AML-193 (cell line): ENCODE measurements at places on chromosomes 16 and 17.

DNA sequence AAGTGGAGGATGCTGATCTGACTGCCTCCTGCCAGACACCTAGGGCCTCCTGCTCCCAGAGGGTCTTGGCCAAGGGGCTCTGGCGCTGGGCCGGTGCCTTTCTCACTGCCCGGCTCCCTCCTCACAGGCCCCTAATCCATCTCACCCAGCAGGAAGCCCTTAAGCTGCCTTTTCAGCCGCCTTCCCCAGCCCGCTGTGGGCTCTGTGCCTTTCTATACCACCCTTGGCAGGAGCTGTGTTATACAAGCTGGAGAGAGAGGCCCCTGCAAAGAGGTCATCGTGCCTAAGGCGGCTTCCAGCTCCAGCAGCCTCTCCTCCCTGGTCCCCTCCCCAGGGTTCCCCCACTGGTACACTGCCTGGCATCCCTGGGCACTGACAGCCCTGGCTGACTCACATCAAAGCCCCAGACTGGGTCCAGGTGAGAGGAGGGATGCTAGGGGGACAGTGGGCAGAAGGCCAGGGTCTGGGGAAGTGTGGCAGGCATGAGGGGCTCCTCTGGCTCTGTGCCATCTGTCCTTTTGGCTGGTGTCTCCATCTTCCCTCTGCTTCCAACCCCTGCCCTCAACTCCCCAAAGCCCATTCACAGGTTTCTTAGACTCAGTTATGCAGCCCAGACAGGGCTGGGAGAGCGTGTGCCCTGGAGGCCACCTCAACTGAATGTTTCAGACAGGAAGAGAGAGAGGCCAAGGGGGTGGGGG is 15.3 kb upstream of the FZD2 start:
- DNase-seq, result no peak

DNA sequence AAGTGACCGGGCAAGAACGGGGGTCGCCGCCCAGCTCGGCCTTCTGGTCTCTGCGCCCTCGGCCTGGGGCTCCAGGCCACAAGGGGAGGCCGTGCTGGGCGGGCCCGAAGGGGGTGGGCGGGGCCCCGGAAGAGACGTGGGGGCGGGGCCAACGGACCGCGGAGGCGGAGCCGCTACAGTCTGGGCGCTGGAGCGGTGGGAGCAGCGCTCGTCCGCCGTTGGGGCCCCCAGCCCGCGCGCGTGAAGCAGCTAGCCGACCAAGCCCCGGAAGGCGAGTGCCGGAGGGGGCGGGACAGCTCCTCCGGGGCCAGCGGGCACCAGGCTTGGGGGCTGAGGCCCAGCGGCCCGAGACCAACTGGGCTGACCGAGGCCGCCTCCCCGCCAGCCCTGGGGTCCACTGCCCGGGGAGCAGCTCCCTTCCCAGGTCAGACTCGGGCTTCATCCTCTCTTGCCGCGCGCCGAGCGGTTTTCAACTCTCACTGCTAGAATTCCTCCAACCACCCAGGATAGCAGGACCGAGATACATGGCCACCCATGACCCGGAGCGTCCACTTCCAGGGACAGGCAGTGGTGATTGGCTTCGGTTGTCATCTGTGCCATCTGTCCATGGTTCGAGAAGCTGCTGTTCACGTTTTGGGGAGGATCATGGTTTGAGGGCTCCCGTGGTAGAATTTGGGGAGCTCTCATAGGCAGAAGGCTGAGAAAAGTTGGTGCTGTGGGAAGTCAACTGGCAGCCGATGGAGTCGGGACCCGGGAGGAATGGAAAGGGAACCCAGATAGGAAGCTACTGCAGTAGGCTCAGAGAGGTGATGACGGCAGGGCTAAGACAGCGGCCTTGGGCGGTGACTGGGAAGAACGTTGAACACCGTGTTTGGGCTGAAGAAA is 44.6 kb upstream of the LCMT1 start:
- peak; percentile 41 for DNase-seq

- DNase-seq, result peak; percentile 63
Measured at GRCh38 chr16:55100100-55100499, 169.4 kb downstream of the IRX5 start.

GRCh38 chr17:39110435-39111136 is 40.9 kb downstream of the PLXDC1 start:
- DNase-seq, result no peak

DNA sequence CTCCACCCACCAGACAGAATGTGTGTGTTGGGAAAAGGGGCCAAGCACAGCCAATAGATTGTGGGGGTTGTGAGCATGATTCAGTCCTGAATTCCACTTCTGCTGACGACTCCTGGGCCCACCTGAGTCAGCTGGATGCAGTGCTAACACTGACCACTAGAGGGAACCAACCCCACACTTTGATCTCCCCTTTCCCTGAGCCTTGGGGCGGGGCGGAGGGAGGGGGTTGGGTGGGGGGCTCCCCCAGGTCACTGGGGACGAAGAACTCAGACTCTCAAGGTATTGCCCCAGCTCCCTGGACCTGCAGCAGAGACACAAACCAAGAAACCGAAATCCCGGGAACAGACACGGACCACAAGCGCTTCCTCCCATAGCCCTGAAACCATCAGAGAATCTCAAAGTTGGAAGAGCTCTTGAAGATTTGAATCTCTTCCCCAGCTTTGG is 621 bp upstream of the CSHL1 start:
- DNase-seq, result no peak
